MM.1S (cell line): ENCODE measurements at places on chromosomes 7 and 10.

- DNase-seq, result no peak
These were observed 1210.5 kb upstream of the SORCS1 start for GRCh38 chr10:108374991-108375390.

- no peak for DNase-seq
These were observed 1.2 kb downstream of the GPNMB start for GRCh38 chr7:23247603-23248335.

GRCh38 chr10:24451325-24451820, 242.4 kb downstream of the KIAA1217 start:
- DNase-seq, result peak; percentile 60

GRCh38 chr7:147432576-147432975, 1158.0 kb upstream of the C7orf33 start:
- no peak for DNase-seq

DNA sequence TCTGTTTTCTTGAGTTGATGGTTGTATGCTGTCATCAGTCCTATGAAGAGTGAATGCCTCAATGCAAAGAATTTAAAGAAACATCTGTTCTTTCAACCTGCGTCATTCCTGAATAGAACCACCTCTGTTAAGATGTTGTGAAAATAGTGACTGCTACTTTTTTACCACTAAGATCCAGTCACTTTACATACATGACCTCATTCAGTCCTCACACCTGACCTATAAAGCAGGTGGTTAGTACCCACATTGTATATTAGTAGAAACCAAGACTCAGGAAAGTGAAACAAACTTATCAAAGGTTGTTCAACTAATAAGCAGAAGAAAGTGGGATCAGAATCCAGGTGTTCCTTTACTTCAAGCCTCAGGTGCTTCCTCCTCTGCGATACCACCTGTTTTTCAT, 64.8 kb downstream of the ITGB8 start:
- peak; percentile 98 for DNase-seq
